ENCODE measurements at places on chromosomes 1 and 21. TPM values are rescaled to one million over a fixed set of nuclear protein-coding genes. Genes with fewer than 3 reads are reported as not detected.

The SYTL1 gene
- total RNA-seq = 113 TPM

The DCST1 gene
- 0.32 TPM for total RNA-seq

The LRRC3 gene
- total RNA-seq = 0.72 TPM

The PDZK1 gene
- total RNA-seq = not detected

The RGS21 gene
- not detected for total RNA-seq
